Body of pancreas (tissue), 4 donors: ENCODE measurements at places on chromosomes 3 and 15. TPM values are rescaled to one million over a fixed set of nuclear protein-coding genes. Genes with fewer than 3 reads are reported as not detected.

DNA sequence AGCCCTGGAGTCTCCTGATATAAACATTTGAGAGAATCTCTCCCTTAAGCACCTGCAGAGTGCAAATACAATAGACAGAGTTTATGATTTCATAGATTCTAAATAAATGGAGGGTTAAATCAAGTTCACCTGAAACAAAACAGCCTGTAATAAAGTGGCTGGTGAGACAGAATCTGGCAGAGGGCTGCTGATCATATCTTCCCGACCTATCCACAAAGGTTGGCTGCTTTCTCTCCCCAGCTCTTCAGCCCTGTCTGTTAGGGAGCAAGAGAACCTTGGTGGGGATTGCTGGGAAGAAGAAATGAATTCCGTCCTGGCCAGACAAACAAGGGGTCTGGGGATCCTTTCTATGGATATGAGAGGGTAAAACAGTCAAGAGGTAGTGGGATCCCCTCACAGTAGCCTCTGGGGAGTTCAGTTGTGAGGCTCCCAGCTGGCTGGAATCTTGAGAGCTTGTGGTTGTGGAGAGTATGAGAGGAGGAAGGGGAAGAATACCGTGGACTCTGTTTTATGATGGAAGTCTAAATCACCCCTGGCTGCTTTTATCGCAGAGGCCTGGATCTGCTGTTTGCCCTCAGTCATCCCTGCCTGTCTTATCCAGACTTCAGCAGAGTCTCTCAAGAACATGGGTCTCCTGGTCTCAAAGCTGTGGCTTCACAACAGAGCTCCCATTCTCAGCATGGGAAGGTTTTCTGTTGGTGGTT, 451.3 kb downstream of the NTRK3 start:
- H3K4me3 ChIP-seq = no peak overlapping the region
- no peak for DNase-seq
- H3K27ac ChIP-seq = no peak overlapping the region
- no peaks in the 10 kb centered on the region for H3K4me1 ChIP-seq
- no peaks in the 10 kb centered on the region for H3K36me3 ChIP-seq
- H3K27me3 ChIP-seq = no peaks in the 10 kb centered on the region

DNA sequence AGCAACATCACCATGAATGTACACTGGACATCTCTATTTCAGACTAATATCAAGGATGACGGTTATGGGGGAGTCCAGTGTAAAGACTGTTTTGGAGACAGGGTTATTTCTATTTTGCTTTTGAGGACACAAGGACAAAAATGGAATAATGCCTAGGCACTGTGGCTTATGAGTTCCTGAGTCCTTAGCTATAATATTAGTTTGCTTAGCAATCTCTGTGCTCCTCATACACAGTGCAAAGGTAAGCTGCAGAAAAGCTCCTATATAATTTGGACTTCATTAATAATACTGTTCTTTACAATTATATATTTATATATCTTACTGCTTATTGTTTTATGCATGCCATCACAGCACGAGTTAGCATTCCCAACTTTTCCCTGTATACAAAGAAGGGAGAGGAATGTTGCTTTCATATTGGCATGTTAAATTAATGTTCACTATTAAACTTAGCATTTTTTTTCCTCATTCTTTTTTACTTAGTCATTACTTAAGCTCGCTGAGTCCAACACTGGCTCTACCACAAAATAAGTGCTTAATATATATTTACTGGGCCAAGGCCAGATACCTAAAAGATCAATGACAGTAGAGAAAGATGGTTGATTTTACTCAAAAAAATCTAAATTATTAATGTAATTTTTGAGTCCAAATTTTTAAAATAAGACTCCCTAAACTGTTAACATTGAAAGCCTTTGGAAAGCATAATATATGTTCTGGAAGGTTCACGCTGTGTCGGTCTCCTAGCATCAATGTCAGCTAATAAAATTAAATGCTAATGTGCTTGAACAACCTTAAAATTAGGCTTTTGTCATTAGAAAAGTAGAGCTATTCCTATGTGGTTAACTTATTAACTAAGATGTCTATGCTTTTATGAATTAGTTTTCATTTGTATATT, 13.8 kb downstream of the THBS1 start:
- peaks cover 20% of the 10 kb centered on the region for H3K36me3 ChIP-seq
- H3K27me3 ChIP-seq = no peaks in the 10 kb centered on the region
- no peaks in the 10 kb centered on the region for H3K4me1 ChIP-seq
- H3K4me3 ChIP-seq = no peak overlapping the region

DNA sequence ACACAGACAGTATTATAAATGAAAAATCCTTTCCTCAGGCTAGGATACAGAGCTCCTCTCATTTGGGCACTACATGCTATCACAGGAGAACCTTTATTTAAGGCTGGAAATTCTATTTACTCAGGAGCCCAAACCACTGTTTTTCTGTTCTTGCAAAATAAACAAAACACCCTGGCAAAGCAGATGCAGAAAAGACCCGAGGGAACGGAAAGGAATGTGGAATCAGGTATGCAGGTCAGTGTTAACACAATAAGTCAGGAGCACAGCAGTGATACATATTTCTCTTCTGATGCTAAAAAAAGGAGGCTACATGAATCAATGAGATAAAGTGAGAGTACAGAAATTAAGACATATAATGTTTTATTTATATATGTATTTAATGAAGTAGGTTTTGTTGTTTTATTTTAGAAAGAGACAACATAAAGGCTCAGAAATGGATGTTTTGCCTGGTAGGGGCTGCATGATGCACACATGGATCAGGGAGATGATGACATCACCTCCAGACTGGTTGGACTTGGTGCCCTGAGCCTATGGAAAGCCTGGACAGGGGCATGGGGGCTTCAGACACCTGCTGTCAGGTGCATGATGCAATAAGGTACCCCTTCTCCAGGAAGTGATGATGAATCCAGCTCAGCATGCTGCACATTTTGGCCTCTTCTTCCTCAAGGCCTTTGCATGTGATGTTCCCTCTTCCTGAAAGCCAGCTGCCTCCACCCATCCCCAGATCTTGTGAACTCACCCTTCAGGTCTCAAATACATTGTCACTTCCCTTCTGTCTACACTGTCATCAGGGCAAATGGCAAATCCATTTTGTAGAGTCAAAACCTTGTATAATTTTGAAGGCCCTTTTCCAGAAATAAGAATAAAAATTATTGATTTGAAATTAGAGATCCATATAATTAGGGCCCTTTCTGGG, 19.1 kb upstream of the RBP1 start:
- H3K36me3 ChIP-seq = no peaks in the 10 kb centered on the region
- no peaks in the 10 kb centered on the region for H3K27me3 ChIP-seq
- no peak overlapping the region for H3K4me3 ChIP-seq
- no peak overlapping the region for H3K27ac ChIP-seq
- peaks cover 75% of the 10 kb centered on the region for H3K4me1 ChIP-seq

GRCh38 chr3:55615694-55616295, 128.7 kb upstream of the WNT5A start:
- H3K27me3 ChIP-seq = no peaks in the 10 kb centered on the region
- H3K4me3 ChIP-seq = no peak overlapping the region
- H3K4me1 ChIP-seq = peaks cover 27% of the 10 kb centered on the region
- H3K36me3 ChIP-seq = no peaks in the 10 kb centered on the region
- DNase-seq = no peak
- no peak overlapping the region for H3K27ac ChIP-seq

DNA sequence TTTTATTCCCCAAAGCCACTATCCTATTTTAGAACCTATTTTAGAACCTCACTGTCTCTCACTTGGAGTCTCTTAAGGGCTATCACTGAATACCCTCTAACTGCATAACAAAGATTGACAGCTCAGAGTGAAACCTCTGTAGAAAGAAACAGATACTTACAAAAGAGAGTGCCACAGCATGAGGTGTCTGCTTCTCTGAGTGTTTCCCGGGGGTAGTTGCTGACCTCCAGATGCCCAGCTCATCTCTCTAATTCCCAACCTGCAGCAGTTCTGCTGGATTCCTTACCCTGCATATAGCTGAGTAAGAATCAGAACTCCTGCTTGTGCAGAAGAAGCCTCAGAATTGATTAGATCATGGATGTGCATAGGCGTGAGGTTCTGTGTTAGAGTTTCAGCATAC, 34.5 kb downstream of the P3H2 start:
- H3K27me3 ChIP-seq = no peaks in the 10 kb centered on the region
- H3K36me3 ChIP-seq = no peaks in the 10 kb centered on the region
- no peaks in the 10 kb centered on the region for H3K4me1 ChIP-seq
- H3K4me3 ChIP-seq = no peak overlapping the region

DNA sequence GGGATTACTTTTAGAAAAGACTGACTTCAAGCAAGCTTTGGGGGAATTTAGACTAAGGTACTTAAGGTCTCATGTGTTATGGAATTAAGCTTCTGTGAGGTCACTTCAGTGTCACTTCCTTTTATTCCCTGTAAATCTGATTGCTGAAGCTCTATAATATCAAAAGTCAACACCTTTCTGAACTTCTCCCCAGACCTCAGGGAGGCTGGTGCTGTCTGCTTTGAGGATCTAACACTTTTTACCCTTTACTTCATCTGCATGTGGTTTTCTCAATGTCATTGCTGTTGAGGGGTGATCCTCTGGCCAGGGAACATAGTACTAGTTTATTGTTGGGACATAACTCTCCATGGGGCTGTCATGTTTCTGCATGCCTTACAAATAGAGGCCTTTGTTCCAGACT, 41.8 kb upstream of the RASGRF1 start:
- no peaks in the 10 kb centered on the region for H3K27me3 ChIP-seq
- no peak overlapping the region for H3K27ac ChIP-seq
- no peaks in the 10 kb centered on the region for H3K4me1 ChIP-seq
- H3K4me3 ChIP-seq = no peak overlapping the region

- DNase-seq = no peak
- peaks cover 12% of the 10 kb centered on the region for H3K4me1 ChIP-seq
- H3K27ac ChIP-seq = no peak overlapping the region
These were observed 7.6 kb downstream of the HSPBAP1 start for GRCh38 chr3:122786066-122786465.

- H3K4me3 ChIP-seq = no peak overlapping the region
- peak; percentile 30 for DNase-seq
- no peaks in the 10 kb centered on the region for H3K36me3 ChIP-seq
- H3K4me1 ChIP-seq = no peaks in the 10 kb centered on the region
- no peak overlapping the region for H3K27ac ChIP-seq
- no peaks in the 10 kb centered on the region for H3K27me3 ChIP-seq
These were observed 63.1 kb upstream of the UBE3A start for GRCh38 chr15:25501828-25502446.

DNA sequence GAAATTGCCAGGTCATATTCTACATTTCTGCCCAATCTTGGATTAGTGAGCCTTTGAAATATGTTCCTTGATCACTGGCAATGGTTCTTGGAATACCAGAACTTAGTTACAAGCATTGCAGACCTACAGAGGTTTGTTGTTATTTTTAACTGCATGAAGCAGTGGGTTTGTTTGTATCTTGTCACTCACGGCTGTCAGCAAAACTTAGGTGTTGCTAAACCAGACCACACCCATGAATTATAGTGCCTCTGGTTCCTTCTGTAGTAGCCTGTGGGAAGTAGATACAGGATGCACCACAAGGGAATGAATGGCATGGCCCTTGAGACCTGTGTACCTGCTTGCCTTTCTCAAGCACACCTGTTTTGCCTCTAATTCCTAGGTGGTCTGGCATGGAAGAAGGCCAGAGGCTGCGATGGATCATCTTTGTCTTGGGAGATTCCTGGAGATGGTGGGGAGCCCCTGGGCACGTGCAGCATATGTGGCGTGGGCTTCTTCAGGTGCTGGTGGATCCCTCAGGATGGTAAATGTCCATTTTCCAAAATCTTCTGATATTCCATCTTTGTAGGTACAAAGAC, 138.8 kb downstream of the SNRPN start:
- no peak for DNase-seq
- no peak overlapping the region for H3K27ac ChIP-seq
- no peak overlapping the region for H3K4me3 ChIP-seq
- H3K27me3 ChIP-seq = no peaks in the 10 kb centered on the region
- peaks cover 37% of the 10 kb centered on the region for H3K36me3 ChIP-seq

DNA sequence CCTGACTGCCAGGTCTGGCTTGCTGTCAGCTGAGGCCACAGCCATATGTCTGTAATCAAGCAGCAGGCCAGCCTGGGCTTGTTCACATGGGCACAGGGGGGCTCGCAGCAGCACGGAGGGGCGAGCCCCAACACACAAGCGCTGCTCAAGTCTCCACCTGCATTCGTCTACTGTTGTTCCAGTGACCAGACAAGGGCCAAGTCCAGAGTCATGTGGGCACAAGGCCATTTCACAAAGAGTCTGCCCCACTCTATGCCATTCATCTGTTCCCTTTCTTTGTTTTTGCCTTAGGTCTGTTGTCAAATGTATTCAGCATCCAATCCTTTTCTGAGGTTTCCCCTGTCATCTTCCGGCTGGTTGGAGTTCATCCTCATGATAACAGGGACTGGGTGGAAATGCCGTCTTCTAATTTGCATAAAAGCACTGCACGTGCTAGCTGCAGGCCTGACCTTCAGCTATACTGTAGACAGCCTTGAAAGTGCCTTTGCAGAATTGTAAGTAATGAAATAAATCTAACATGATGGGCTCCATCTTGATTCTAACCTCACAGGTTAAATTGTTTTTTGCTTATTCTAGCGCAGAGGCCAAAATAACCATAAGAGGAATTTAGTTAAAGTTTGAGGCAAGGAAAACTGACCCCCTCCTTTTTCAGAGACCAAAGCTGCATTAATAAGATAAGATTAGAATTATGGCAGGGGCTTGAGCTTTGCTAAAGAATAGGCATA, 28.6 kb upstream of the KBTBD12 start:
- DNase-seq = peak; percentile 18
- H3K4me3 ChIP-seq = no peak overlapping the region
- H3K27ac ChIP-seq = no peak overlapping the region

DNA sequence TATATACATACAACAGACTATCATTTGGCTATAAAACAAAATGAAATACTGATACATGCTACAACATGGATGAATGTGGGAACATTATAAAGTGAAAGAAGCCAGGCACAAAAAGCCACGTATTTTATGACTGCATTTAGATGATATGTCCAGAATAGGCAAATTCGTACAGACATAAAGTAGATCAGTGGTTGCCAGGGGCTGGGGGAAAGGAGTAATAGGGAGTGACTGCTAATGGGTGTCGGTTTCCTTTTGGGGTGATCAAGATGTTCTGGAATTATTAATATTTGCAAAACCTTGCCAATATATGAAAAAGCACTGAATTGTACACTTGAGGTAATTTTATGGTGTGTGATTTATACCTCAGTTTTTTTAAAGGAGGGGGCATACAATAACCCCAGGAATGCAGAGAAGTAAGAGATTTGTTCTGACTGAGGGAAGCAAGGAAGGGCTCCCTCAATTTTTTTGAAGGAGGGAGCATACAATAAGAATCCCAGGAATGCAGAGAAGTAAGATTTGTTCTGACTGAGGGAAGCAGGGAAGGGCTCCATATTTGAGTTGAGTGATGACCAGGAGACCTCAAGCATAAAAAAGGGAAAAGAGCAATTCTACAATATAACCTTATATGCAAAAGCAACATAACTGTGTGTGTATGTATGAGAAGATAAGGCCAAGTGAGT, 6.2 kb downstream of the PSMD6 start:
- H3K27me3 ChIP-seq = no peaks in the 10 kb centered on the region
- H3K27ac ChIP-seq = peak overlapping the region; percentile 76
- no peaks in the 10 kb centered on the region for H3K36me3 ChIP-seq

The GLDN gene
- 5.6 TPM for total RNA-seq

The C2CD4B gene
- 75.8 TPM for total RNA-seq

The GOLGA6B gene
- not detected for total RNA-seq
